ENCODE measurements at places on chromosomes 7 and 10.

GRCh38 chr7:50302486-50303334, 1.8 kb upstream of the IKZF1 start:
- no peak for DNase-seq

DNA sequence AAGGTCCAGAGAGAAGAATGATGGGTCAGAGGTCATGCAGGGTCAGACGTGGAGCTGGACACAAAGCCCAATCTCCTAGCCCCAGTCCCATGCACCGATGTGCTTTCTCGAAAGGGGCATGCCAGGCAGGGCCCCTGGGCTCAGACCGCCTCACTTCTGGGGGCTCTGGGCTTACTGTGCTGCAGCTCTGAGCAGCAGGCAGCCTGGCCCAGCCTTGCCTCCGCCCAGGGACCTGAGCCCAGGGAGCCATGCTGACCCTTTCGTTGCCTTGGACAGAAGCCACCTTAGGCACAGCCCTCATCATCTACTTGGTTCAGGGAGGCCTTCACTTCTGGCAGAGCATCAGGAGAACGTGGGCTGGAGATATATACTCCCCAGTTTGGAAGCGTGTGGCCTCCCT, 161.2 kb downstream of the GRK5 start:
- DNase-seq, result no peak

GRCh38 chr7:66961096-66961495, 34.3 kb downstream of the SBDS start:
- no peak for DNase-seq

- peak; percentile 53 for DNase-seq
Observed at GRCh38 chr7:7639847-7640220, 718 bp upstream of the UMAD1 start.

DNA sequence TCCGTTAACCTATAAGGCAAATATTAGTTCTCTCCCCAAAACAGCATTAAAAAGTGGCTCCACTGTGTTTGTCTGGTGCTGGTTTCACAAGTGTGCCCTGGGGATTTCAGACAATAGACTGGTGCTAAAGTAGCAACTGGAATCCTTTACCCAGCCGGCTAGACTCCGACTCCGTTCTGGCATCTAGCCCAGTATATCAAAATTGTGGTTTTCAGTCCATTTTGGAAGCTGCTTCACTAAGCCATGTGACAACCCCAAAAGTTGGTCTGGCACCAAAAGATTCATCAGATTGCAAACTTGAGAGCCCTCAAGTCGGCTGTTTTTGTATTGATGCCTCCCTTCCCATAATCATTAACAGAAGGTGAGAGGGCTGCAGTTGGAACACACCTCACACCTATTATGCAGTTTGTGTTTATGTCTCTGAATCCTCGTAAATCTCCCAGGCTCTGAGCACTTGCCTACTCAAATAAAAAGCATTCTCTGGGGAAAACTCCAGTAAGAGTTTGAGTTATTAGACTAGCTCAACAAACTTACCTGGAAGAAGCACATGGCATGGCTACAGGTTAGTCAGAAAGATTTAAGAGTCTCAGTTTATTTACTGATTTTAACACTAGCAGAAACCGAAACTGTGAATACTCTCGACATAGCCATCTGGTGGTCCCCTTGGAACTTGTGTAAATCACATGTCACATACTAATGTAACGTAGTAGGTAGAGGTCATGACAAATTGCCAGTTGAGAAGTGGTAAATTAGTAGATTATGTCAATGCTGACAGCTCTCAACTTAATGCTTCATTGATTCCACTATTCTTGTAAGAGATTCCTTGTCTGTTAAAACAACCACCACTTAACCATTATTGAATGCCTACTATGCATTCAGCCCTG, 14.8 kb upstream of the WNT16 start:
- DNase-seq, result peak; percentile 79

GRCh38 chr7:28165961-28166955, 14.3 kb downstream of the JAZF1 start:
- no peak for DNase-seq

DNA sequence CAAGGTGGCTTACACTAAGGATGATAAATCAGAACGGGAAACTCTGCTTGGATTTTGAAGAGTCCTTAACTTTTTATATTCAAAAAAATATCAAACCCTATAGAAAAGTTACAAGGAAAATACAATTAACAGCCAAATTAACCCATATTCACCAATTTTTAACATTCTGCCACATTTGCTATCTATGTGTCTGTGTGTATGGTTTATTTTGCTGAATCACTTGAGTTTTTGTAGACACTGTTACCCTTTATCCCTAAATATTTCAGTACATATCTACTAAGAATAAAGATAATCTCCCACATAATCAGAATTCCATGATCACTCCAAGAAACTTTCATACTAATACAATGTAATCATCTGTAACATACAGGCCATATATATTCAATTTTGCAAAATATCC, 1.2 kb upstream of the SRPK2 start:
- DNase-seq, result no peak

DNA sequence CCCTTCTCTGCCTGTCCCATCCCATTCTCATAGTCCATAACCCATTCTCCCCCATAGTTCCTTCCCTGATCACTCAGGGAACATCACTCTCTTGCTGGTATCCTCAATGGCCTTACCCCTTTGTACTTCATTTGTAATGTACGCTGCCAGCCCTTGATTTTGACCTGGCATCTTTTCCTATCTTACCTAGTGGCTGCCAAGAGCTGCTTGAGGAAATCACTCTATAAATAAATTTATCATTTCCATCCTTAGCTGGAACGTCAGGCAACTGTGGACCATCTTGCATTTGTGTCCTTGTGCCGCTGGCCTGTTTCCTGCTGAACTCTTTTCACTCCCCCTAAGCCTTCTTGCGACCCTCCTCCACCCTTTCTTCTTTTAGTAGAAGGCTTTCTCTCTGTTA, 14.0 kb downstream of the CDK14 start:
- no peak for DNase-seq

- no peak for DNase-seq
Observed at GRCh38 chr10:74738985-74739567, 87.3 kb upstream of the KAT6B start.

GRCh38 chr10:57579926-57580325, 687.8 kb downstream of the IPMK start:
- peak; percentile 56 for DNase-seq

DNA sequence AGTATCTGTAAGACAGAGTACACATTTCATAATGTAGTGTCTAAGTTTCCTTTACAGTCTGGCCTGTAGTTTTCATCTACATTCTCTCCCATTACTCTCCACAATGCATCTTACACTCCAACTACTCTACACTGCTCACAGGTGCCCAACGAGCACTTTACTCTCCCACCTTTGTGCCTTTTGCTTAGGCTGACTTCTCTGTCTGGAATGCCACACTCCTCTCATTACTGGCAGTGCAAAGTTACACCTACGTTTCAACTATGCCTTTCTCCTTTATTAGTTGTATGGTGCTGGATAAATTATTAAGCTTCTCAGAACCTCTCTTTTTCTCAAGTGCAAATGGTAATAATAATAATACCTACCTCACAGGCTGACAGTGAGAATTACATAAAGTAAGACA, 70.5 kb downstream of the RNLS start:
- DNase-seq, result no peak

GRCh38 chr10:113499806-113500205, 53.0 kb upstream of the HABP2 start:
- DNase-seq, result no peak
